Skeletal muscle cell (primary cell): ENCODE measurements at places on chromosomes 1 and 21.

DNA sequence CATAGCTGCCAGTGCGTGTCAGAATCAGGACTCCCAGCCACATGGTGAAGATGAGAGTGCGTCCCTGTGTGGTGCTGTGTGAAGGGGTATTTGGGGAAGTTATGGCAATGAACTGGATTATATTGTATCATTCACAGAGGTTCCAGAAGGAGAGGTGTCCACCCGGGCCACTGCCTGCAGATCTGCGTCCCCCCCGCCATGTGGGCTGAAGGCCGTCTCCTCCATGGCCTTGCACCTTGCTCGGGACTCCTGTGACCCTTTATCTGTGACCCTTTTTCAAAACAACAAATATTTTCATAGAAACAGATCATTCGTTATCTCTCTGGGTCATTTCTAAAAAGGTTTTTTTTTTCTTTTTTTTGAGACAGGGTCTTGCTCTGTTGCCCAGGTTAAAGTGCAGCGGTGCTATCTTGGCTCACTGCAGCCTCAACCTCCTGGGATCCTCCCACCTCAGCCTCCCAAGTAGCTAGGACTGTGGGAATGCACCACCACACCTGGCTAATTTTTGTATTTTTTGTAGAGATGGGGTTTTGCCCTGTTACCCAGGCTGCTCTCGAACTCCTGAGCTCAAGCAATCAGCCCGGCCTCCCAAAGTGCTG lies 120.2 kb upstream of the ERRFI1 start:
- no peak for DNase-seq

GRCh38 chr1:165634154-165634921 lies 3.3 kb downstream of the MGST3 start:
- no peak for DNase-seq

DNA sequence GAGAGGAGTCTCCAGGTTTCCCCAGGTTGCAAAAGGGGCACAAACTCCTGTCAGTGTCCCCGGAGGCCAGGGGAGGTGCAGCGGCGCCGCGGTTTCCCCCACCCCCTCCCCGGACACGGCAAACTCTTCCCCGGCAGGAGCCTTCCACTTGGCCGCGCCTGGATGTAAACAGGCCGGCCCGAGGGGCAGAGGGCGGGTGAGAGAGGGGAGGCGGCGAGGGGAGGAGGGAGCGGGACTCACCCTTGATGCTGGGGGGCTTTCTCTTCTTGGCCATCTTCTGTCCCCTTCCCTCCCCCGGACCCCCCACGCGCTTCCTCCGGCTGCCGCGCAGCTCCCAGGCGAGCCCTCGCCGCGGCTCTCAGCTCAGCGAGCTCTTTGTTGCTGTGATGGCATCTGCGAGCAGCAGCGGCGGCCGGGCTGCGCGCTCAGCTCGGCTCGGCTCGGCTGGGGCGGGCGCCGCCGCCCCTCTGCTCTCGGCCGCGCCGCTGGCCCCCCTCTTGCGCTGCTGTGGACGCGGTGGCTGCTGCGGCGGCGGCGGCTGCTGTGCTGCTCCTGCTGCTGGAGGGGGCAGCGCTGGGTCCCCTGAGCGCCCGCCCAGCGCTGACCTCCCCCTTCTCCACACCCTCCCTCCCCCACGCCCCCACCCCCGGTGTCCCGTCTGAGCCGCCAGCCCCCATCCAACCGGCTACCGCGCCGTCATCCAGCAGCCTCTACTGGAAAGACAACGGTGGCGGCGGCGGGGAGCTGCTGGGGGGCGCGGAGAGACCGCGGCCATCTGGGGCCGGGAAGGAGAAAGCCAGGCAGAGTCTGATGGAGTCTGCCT lies 4.9 kb upstream of the SLC44A5 start:
- no peak for DNase-seq

- DNase-seq, result no peak
Observed at GRCh38 chr1:111832521-111833155, 76.9 kb downstream of the DDX20 start.

DNA sequence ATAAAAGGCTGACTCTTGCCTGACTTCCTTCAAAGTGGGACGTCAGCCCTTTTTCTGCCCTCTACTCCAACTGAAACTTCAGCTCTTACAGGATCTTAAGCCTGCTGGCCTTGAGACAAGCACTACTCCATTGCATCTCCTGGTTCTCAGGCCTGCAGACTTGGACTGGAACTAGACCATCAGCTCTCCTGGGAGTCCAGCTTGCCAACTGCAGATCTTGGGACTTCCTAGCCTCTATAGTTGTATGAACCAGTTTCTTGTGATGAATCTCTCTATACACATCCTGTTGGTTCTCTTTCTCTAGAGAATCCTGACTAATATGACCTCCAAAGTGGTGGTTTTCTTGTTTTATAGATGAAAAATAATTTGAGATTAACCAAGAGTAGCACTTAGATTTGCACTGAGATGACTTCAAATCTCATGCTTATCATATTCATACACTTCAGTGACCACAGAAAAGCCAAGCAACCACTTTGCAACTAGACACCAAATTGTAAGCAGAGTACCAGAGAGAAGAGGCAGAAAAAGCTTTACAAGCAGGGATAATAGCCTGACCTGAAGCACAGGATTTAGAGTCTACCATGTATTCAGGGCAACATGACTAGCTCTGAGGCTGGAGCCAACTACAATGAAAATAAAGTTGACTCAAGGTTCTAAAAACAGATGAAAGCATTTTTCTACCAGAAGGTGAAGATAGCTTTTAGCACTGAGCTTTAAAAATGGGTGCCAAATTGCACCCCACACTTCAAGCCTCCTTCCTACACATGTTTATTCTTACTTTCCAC lies 661.3 kb upstream of the USP24 start:
- no peak for DNase-seq
